ENCODE measurements at places on chromosomes 6 and 20. TPM values are rescaled to one million over a fixed set of nuclear protein-coding genes. Genes with fewer than 3 reads are reported as not detected.

GRCh38 chr20:34921436-34921835, 34.2 kb downstream of the GSS start:
- no peak overlapping the region for H3K27ac ChIP-seq
- peaks cover 36% of the 10 kb centered on the region for H3K4me1 ChIP-seq
- H3K36me3 ChIP-seq, result peaks cover 24% of the 10 kb centered on the region
- no peaks in the 10 kb centered on the region for H3K27me3 ChIP-seq
- H3K4me3 ChIP-seq, result no peak overlapping the region

DNA sequence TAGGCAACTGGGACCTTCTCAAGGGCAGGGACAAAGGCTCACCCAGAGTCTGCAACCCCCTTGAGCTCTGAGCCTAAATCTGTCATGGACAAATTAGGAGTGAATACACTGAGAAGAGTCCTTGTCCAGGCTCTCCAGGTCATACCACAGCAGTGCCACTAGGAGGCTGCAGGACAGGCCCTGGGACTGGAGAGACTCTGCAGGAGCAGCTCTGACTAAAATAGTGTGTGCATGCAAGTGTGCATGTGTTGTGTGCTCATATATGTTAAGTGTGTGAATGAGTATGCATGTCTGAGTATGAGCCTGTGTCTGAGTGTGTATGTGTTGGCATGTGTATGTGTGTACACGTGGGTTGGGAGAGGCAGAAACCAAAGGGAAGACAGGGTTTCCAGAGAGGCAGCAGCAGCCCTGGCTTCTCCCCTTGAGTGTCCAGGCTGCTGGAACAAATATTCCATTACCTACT, 27.1 kb downstream of the MRPL14 start:
- no peak overlapping the region for H3K27ac ChIP-seq
- no peak overlapping the region for H3K4me3 ChIP-seq
- H3K27me3 ChIP-seq, result no peaks in the 10 kb centered on the region
- peaks cover 3% of the 10 kb centered on the region for H3K36me3 ChIP-seq

DNA sequence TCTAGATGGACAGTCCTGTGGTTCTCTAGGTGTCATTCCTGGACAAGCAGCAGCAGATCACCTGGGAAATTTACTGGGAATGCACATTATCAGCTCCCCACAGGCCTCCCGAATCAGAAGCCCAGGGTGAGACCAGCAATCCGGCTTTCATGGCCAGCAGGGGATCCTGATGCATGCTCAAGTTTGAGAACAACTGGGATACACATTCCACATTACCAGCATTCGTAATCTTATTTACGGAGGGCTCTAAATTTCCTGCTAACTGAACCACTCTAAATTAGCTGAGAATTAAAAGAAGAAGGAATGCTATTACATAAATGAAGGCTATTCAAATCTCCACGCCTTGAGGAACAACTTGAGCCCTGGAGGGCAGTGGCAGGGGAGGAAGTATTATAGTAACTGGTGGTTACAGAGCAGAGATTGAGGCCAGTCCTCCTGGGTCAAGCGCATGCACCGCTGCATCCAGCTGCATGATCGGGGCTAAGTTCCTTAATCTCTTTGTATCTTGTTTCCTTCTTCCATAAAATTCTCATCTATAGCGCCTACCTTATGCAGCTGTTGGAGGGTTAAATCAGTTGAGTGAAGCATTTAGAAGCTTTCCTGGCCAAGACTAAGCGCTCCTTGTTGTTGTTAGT, 403.7 kb downstream of the CDH26 start:
- no peaks in the 10 kb centered on the region for H3K4me1 ChIP-seq
- H3K27me3 ChIP-seq, result no peaks in the 10 kb centered on the region
- no peak for DNase-seq
- no peak overlapping the region for H3K4me3 ChIP-seq
- H3K27ac ChIP-seq, result no peak overlapping the region

DNA sequence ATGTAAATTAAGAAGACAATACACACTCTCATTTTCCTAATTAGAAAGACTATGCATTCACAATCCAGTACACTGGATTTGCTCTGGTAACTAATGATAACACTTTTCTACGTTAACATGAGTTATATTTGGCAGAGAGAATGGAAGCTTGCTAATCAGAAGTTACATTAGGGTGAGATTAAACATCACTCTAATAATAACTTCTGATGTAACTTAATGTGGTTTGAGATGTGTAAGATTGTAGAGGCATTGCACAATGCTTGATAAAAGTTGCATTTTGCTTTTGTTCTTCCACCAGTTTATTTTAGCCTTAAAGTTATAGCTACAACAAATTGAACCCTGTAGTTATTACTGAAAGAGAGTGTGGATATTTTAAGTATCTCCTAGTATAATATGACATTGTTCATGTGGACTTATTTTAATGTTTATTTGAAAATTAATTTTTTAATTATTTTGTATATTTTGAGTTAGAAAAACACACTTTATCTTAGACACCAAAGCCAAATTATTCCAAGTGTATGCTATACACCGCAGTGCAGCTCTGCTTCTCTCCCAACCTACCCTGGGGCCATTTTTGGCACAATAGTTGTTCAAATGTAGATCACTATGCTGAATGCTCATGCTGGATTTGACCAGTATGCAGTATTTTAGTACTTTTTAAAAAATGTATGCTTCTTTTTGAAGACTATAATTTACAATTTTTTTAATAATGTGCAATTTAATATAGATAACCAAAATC, 143.2 kb downstream of the SLC16A10 start:
- H3K27me3 ChIP-seq, result no peaks in the 10 kb centered on the region
- no peaks in the 10 kb centered on the region for H3K4me1 ChIP-seq
- no peak overlapping the region for H3K27ac ChIP-seq
- no peak for DNase-seq
- H3K36me3 ChIP-seq, result no peaks in the 10 kb centered on the region

DNA sequence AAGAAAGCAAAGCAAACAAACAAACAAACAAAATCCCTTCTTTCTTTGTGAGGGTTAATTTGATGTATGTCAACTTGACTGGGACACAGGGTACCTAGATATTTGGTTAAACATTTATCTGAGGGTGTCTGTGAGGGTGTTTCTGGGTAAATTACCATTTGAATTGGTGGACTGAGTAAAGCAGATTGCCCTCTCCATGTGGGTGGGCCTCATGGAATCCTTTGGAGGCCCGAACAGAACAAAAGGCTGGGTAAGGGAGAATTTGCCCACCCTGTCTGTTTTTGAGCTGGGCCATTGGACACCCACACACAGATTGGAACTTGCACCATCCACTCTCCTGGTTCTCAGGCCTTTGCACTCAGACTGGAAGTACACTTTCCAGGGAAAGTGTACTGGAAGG, 628.8 kb upstream of the CITED2 start:
- no peak overlapping the region for H3K4me3 ChIP-seq
- no peak for DNase-seq
- peaks cover 4% of the 10 kb centered on the region for H3K27me3 ChIP-seq
- no peaks in the 10 kb centered on the region for H3K36me3 ChIP-seq
- no peak overlapping the region for H3K27ac ChIP-seq

GRCh38 chr20:56827763-56828162, 198.7 kb downstream of the TFAP2C start:
- H3K27ac ChIP-seq, result no peak overlapping the region
- no peaks in the 10 kb centered on the region for H3K36me3 ChIP-seq
- H3K4me1 ChIP-seq, result no peaks in the 10 kb centered on the region
- peaks cover 30% of the 10 kb centered on the region for H3K27me3 ChIP-seq

DNA sequence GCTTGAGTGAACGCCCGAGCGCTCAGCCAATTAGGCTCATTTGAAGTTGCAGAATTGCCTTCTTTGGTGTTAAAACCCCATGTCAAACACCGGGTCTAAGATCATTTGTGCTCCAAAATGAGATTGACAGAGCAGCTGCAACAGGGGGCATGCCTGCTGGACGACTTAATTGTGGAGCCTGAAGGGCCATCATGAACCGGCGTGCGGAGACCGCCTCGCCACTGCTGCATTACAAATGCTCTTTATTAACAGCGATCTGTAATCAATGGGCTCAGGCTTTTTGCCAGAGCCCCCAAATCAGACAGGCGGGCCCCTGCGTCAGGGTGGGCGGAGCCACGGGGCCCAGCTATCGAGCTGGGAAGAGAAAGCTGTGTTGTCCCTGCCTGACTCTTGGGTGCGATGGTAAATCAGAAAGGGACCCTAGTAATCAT, 183.2 kb downstream of the SIM1 start:
- H3K36me3 ChIP-seq, result no peaks in the 10 kb centered on the region
- no peaks in the 10 kb centered on the region for H3K27me3 ChIP-seq
- no peaks in the 10 kb centered on the region for H3K4me1 ChIP-seq

DNA sequence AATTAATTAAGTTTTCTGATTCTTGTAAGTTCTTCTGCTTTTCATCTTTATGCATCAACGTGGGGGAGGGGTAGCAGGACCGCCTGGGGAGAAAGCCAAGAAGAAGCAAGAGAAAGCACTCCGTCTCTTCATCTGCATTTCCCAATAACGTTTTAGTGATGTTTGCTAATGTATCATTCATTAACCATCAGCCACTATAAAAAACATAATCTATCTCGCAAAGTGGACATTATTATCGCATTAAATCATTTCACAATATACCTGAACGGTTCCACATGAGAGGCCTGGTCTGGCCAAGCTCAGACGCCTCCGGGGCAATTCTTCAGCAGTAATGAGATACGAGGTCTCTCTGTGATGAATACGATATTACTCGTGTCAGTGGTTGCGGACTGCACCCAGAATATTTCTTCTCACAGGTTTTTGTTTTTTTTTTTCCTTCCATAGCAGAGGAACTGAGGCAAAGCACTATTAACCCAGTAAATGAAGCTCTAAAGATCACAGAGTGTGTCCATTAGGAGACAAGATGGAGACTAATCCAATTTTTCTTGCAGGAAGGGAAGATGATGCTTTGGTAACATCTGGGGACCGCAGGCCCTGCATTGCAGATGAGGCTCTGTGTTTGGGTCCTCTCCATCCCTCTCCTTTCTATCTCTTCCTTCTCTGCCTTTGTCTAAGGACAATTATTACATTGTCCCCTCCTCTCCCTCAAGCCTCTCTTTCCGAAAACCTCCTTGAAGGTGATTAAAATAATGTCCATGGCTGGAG, 156.1 kb downstream of the SLC35B3 start:
- peaks cover 8% of the 10 kb centered on the region for H3K4me1 ChIP-seq
- H3K27ac ChIP-seq, result no peak overlapping the region
- no peaks in the 10 kb centered on the region for H3K27me3 ChIP-seq
- no peak for DNase-seq
- no peaks in the 10 kb centered on the region for H3K36me3 ChIP-seq

- peak; percentile 39 for DNase-seq
- H3K4me3 ChIP-seq, result peak overlapping the region; percentile 87
- no peaks in the 10 kb centered on the region for H3K36me3 ChIP-seq
- H3K27me3 ChIP-seq, result no peaks in the 10 kb centered on the region
- H3K4me1 ChIP-seq, result peaks cover 36% of the 10 kb centered on the region
Observed at GRCh38 chr20:37528446-37529213, 954 bp upstream of the BLCAP start.

GRCh38 chr6:95413789-95414188, 163.5 kb upstream of the MANEA start:
- no peaks in the 10 kb centered on the region for H3K4me1 ChIP-seq
- DNase-seq, result no peak
- H3K27me3 ChIP-seq, result no peaks in the 10 kb centered on the region
- no peaks in the 10 kb centered on the region for H3K36me3 ChIP-seq
- no peak overlapping the region for H3K4me3 ChIP-seq

DNA sequence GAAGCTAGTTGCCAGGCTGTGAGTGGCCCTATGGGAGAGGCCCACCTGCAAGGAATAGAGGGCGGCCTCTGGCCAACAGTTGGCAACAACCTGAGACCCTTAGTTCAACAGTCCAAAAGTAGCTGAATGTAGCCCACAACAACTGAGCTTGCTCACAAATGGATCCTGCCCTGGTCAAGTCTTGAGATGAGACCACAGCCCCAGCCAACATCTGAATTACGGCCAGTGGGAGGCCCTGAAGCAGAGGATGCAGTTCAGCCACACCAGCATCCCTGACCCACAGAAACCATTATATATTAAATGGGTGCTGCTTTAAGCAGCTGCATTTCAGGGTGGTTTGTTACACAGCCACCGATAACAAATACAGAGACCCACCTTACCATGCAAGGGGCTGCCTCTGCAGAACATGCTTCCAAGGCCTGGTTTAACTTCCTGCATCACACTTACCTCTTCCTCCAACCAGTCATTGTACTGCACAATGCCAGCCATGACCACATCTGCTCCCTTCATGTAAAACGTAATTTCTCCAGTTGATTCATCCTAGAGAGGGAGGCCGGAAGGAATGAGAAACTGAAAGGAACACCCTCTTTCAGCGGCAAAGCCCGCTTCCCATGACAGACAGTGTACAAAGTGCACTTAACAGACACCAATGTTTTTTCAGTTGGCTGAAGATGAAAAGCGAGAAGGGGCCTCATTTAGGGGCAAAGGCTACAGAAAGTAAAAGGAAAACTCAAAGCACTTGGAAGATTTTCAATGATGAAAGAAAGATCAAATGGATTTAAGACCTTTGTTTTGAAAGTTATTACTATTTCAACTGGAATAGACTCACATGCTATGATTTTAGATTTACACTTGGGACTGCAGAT, 86.2 kb upstream of the NFATC2 start:
- H3K36me3 ChIP-seq, result no peaks in the 10 kb centered on the region
- no peak overlapping the region for H3K27ac ChIP-seq
- peak; percentile 22 for DNase-seq
- peaks cover 21% of the 10 kb centered on the region for H3K4me1 ChIP-seq
- H3K4me3 ChIP-seq, result no peak overlapping the region
- H3K27me3 ChIP-seq, result peaks cover 28% of the 10 kb centered on the region

DNA sequence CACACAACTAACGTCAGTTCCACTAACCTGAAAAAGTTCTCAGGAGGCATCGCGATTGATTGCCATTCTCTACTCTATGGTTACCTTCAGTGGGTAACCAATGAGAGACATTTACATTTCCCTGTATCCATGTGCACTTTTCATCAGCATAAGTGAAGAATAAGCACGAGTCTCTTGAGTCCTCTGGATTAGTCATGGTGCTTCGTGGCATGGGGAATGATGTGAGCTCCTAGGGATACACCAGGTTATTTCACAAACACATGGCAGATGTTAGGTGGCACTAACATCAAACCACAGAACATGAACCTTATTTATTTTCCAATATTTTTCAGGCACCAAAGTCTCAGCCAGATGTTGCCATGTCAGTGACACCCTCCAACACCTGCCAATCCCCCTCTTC, 64.0 kb downstream of the FYN start:
- H3K36me3 ChIP-seq, result peaks cover 29% of the 10 kb centered on the region
- no peak overlapping the region for H3K4me3 ChIP-seq
- peak overlapping the region; percentile 62 for H3K27ac ChIP-seq
- H3K27me3 ChIP-seq, result no peaks in the 10 kb centered on the region

- no peaks in the 10 kb centered on the region for H3K4me1 ChIP-seq
- H3K27ac ChIP-seq, result no peak overlapping the region
- H3K36me3 ChIP-seq, result no peaks in the 10 kb centered on the region
- H3K4me3 ChIP-seq, result no peak overlapping the region
- DNase-seq, result no peak
Observed at GRCh38 chr20:33868042-33868441, 56.9 kb downstream of the CHMP4B start.

GRCh38 chr20:9043364-9043763, 25.5 kb upstream of the PLCB4 start:
- no peaks in the 10 kb centered on the region for H3K36me3 ChIP-seq
- H3K4me3 ChIP-seq, result no peak overlapping the region
- DNase-seq, result no peak
- H3K27me3 ChIP-seq, result no peaks in the 10 kb centered on the region
- no peak overlapping the region for H3K27ac ChIP-seq

GRCh38 chr6:401994-402640, 10.6 kb downstream of the IRF4 start:
- peak overlapping the region; percentile 73 for H3K4me3 ChIP-seq
- peak overlapping the region; percentile 94 for H3K27ac ChIP-seq
- no peaks in the 10 kb centered on the region for H3K27me3 ChIP-seq
- DNase-seq, result no peak
- H3K4me1 ChIP-seq, result peaks cover 94% of the 10 kb centered on the region
- H3K36me3 ChIP-seq, result peaks cover 95% of the 10 kb centered on the region

Gene RHAG
- total RNA-seq, result not detected

Gene MRPS18A
- total RNA-seq, result 47.8 TPM

Gene TCF15
- total RNA-seq, result not detected

Gene PBX2
- total RNA-seq, result 47.7 TPM

Gene CLPSL2
- not detected for total RNA-seq

Gene OVOL2
- not detected for total RNA-seq

Gene BEND6
- total RNA-seq, result not detected

Measured in activated naive CD4-positive, alpha-beta T cell treated with anti-CD3 and anti-CD28 coated beads for 36 hours (primary cell).